Left ventricle myocardium inferior (tissue), 1 donor: ENCODE measurements at places on chromosomes 1 and 21.

DNA sequence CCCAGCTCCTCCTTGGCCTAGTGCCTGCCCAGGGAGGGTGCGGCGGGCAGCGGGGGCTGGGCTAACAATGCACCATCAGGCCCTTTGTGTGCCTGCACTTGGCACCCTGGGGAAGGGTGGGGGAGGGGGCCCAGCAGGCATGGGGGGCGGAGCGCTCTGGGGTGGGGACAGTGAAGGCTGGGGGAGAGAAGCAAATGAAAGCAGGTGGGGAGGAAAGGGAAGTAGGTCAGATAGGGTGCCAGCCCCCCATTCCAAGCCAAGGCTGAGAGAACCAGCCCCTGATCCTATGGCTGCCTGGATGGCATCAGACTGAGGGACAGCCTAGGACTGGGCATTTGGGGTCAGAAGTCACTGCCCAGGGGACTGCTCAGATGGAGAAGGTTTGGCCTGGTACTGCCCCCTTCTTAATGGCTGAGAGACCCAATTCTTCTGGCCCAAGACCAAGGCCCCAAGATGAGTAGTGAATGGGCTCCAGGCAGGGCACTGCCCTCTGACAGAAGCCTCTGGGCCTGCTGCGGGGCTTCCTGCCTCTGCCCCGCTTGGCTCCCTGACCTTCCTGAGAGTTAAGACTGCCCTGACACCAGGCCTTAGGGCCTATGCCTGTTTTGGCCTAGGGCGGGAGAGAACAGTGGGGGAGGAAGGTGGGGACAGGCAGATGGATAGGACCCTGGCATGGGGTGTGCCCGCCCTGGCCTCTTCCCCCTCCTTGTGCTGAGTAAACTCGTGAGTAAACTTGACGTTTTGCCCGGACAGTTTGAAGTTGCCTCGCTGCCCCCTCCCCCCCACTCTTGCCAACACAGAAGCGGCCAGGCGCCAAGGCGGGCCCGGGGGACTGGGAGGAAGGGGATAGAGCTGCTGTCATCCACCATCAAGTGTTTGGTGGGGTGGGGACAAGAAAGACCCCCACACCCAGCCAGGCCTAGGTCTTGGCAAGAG, 2.7 kb downstream of the ZBTB7B start:
- H3K36me3 ChIP-seq: no peaks in the 10 kb centered on the region
- peaks cover 87% of the 10 kb centered on the region for H3K4me1 ChIP-seq
- H3K27ac ChIP-seq: peak overlapping the region; percentile 95
- no peaks in the 10 kb centered on the region for H3K27me3 ChIP-seq
- DNase-seq: peak; percentile 81

DNA sequence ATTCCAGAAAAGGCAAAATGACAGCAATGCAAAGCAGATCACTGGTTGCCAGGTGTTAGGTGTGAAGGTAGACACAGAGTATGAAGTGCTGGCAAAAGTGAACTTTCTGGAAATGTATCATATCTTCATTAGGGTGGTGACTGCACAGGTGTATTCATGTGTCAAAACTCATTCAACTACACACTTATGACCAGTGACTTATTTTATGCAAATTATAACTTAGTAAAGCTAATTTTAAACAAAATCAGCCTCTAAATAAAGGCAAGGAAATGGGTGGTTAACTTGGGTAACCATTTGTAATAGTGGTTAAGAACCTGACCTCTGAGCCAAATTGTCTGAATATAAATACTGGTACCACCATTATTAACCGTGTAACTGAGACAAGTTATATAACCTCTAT, 7.4 kb downstream of the COP1 start:
- no peaks in the 10 kb centered on the region for H3K36me3 ChIP-seq
- peaks cover 55% of the 10 kb centered on the region for H3K4me1 ChIP-seq
- no peak for DNase-seq
- H3K27me3 ChIP-seq: no peaks in the 10 kb centered on the region
- H3K4me3 ChIP-seq: no peak overlapping the region

DNA sequence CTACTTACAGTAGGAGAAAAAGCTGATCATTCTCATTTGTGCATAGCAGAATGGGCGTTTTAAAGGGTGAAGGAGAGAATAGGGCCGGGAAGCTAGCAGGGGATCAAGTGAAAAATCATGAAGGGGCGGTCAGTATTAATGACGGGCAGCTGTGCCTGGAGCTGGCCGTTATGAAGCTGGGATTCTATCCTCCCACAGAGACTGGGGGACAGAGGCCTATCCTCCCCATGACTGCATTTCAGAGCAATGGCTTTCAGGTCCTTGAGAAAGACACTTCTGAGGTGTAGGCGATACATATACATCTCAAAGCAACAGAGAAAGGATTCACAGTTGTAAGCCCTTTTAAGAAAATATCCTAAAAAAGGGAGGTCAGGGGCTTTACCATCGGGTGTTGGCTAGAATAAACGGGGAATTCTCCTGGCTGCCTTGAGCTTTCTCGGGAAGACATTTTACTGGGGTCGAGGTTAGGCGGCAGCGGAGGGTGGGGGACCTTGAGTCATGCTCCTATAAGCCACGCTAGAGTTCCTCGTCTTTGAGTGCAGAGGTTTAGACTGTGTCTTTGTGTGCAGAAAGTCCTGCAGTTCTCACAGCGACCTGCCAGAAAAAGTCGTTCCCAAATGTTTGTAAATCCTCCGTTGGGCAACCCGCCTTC, 559 bp upstream of the MTARC2 start:
- peaks cover 53% of the 10 kb centered on the region for H3K4me1 ChIP-seq
- no peaks in the 10 kb centered on the region for H3K36me3 ChIP-seq
- H3K4me3 ChIP-seq: peak overlapping the region; percentile 87
- H3K27ac ChIP-seq: peak overlapping the region; percentile 96
- H3K27me3 ChIP-seq: no peaks in the 10 kb centered on the region

- H3K4me3 ChIP-seq: peak overlapping the region; percentile 85
- DNase-seq: peak; percentile 29
- H3K4me1 ChIP-seq: peaks cover 28% of the 10 kb centered on the region
- no peaks in the 10 kb centered on the region for H3K27me3 ChIP-seq
- H3K36me3 ChIP-seq: no peaks in the 10 kb centered on the region
These were observed 334 bp downstream of the CTH start for GRCh38 chr1:70411360-70411844.

DNA sequence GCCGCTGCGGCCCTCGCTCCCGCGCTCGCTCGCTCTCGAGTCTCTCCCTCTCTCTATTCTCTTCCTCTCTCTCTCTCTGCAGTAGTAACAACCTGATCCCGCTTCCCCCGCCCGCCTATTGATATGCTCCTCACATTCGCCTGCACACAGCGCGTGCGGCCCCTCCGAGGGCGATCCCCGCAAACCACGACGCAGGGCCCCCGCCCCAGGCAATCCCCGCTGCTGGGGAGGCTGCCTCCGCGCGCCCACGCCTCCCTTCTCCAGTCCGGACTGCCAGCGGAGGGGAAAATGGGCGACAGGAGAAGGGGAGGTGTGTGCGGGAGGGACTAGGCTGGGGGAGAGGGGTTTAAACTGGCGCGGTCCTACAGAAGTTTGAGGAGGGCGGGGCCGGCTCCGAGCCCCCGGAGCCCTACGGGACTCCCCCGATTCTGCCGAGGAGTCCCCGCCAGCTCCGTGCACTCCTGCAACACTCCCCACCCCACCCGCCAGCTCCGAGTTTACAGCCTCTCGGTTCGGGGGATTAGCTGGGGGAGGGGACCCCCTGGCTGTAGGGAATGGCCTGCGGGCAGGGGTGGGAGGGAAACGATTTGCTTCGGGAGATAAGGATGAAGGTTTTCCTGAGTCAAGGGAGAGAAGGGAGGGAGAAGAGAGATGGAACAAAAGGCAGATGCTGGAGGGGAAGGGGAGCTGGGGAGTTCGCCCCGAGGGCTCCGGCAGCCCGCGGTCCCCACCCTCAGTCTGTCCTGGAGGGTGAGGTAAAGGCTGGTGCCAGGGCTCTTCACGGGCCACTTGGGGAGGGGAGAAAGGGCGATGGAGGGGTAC, 66.6 kb downstream of the SYT2 start:
- H3K36me3 ChIP-seq: no peaks in the 10 kb centered on the region
- H3K27ac ChIP-seq: no peak overlapping the region
- peaks cover 95% of the 10 kb centered on the region for H3K27me3 ChIP-seq
- DNase-seq: no peak
- peak overlapping the region; percentile 61 for H3K4me3 ChIP-seq
- H3K4me1 ChIP-seq: peaks cover 28% of the 10 kb centered on the region

DNA sequence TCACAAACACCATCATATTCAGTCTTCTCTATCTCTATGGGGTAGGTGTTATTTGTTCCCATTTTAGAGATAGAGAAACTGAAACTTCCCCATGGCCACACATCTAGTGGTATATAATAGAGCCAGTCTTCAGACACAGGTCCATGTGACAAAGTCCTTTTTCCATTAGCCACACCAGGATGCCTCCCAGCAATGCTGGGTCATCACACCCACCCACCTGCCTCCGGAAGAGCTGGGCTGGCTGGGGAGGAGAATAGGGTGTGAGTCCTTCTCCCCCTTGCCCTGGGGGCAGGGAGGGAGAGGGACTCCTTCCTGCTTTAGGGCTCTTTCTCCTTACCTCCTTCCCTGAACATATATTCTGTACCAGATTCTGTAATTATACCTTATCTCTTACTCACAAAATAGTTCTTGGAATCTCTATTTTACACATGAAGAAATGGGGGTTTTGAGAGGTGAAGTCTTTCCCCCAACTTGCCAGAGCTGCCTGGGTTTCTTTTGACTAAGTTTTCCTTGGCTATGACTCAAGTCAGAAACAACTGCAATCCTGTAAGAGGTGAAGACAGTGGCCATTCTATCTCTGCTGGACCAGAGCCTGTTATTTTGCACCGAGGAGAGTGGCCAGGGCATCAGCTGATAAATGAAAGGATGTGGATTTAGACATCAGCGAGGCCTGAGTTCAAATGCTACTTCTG, 30.0 kb downstream of the SOX13 start:
- no peaks in the 10 kb centered on the region for H3K36me3 ChIP-seq
- peak overlapping the region; percentile 85 for H3K27ac ChIP-seq
- no peak overlapping the region for H3K4me3 ChIP-seq
- no peaks in the 10 kb centered on the region for H3K27me3 ChIP-seq
- no peak for DNase-seq

DNA sequence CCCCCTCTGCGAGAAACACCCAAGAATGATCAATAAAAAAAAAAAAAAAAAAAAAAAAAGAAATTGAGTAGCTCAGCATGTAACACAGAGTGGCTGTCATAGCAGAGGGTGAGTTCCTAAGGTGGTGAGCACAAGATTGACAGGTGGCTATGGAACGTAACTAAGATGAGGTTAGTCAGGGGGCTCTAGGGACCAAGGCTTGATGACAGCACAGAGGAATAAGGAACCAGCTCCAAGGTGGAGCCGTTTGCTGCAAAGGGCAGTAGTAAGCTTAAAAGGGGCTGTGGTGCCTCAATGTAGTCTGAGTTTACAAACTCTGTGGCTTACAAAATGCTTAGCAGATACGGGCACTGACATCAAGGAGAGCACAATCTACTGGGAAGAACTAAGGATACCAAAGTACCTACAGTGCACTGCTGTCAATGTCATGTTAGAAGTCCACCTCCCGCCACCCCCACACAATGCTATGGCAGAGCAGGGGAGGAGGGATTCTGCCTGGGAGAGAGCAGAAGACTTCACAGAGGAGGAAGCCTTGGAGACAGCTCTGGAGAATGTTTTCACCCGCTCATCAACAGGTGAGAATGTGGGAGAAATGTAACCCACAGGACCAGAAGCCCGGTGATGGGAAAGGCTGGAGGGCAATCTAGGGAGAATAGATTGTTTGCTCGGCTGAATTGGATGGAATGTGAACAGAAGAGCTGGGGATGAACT, 13.1 kb downstream of the IQGAP3 start:
- DNase-seq: no peak
- no peaks in the 10 kb centered on the region for H3K27me3 ChIP-seq
- no peak overlapping the region for H3K27ac ChIP-seq
- H3K4me1 ChIP-seq: no peaks in the 10 kb centered on the region
- H3K36me3 ChIP-seq: no peaks in the 10 kb centered on the region

- no peak overlapping the region for H3K27ac ChIP-seq
- DNase-seq: no peak
These were observed 1.2 kb upstream of the NBPF1 start for GRCh38 chr1:16614361-16615252.

- peak overlapping the region; percentile 91 for H3K27ac ChIP-seq
- DNase-seq: no peak
- peaks cover 14% of the 10 kb centered on the region for H3K36me3 ChIP-seq
- H3K27me3 ChIP-seq: no peaks in the 10 kb centered on the region
These were observed 661 bp downstream of the GBP4 start for GRCh38 chr1:89198081-89198480.

DNA sequence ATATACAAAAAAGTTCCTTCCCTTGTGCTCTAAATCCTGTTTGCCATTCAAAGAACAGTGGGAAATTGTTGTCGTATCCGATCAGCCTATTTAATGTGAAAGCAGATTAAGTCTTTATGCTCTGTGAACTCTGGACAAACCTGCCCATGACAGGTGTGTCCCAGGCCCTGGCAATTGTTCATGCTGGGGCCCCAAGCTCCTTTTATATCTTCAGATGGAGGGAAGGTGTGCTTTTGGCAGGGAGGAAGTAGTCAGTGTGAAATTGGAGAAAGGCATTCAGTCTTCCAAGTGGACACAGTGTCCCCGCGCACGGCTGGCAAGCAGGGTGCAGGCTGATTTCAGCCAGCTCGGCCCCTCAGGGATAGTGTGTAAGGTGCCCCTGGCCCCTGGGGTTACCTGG, 135.1 kb upstream of the F3 start:
- no peak overlapping the region for H3K4me3 ChIP-seq
- H3K27ac ChIP-seq: no peak overlapping the region
- H3K27me3 ChIP-seq: no peaks in the 10 kb centered on the region

DNA sequence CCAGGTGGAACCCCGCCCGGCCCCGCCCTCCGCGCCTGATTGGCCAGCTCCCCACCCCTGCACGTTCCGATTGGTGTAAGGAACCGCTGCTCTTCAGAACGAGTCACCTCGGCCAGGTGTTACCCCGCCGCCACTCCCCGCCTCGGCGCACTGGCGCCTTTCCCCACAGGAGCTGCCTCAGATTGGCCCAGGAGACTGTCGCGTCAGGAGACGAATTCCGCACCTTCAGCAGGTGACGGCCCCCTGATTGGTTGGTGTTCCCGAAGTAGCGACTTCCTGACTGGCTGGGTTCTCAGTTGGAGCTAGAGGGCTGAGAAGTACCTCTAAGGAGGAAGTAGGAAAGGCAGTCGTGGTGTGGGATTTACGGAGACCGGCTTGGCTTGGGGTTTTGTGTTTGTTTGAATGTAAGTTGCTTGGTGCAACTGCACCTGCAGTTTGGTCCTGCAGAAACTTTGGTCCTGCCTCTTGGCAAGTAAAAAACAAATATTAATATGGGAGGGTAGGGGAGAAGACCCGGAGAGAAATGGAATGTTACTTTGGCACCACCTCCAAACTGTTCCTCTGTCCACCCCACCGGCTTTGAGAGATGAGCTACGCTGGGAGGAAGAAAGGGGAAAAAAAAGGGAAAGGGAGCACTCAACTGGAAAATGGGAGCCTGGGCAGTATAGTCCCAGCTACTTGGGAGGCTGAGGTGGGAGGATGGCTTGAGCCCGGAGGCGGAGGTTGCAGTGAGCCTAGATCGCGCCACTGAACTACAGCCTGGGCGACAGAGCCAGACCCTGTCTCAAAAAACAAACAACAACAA, 415 bp upstream of the F11R start:
- peaks cover 4% of the 10 kb centered on the region for H3K27me3 ChIP-seq
- peak overlapping the region; percentile 88 for H3K27ac ChIP-seq
- peak; percentile 79 for DNase-seq
- no peaks in the 10 kb centered on the region for H3K36me3 ChIP-seq
- H3K4me1 ChIP-seq: peaks cover 39% of the 10 kb centered on the region

GRCh38 chr1:160639652-160640051, 7.2 kb downstream of the SLAMF1 start:
- no peak for DNase-seq
- H3K4me1 ChIP-seq: no peaks in the 10 kb centered on the region
- H3K27ac ChIP-seq: no peak overlapping the region

- H3K27ac ChIP-seq: no peak overlapping the region
- H3K4me3 ChIP-seq: no peak overlapping the region
- peaks cover 17% of the 10 kb centered on the region for H3K4me1 ChIP-seq
- DNase-seq: no peak
These were observed 13.7 kb downstream of the NMNAT2 start for GRCh38 chr1:183404476-183404875.
